Suppressor macrophage treated with lipopolysaccharide for 4 hours (primary cell): ENCODE measurements at places on chromosomes 6 and 20.

DNA sequence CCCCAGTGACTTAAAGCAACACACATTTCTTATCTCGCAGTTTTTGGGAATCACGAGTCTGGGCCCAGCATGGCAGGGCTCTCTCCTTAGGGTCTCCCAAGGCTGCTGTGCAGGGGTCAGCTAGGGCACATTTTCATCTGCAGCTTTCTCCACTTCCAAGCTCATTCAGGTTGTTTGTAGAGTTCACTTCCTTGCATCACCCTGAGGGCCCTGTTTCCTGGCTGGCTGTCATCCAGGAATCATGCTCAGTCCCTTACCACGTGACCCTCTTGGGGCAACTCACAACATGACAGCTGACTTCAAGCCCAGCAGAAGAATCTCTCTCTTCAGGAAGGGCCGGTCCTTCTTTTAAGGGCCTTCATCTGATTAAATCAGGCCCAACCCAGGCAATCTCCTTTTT lies 21.3 kb downstream of the SNAP25 start:
- DNase-seq: no peak

DNA sequence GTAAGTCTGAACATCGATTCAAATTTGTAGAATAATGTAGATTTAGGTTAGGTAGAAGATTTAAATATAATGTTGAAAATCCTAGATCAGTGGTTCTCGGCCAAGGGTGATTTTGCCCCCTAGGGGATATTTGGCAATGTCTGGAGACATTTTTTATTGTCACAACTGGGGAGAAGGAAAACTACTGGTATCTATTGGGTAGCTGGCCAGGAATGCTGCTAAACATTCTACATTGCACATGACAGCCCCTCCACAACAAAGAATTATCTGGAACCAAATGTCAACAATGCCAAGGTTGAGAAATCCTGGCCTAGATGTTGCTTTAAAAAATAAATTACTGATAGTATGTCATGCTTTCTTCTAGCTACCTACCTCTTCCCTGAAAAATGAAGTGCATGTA lies 76.1 kb downstream of the HIVEP2 start:
- no peak for DNase-seq

GRCh38 chr6:42808492-42809483 lies 26.9 kb downstream of the BICRAL start:
- no peak for DNase-seq

DNA sequence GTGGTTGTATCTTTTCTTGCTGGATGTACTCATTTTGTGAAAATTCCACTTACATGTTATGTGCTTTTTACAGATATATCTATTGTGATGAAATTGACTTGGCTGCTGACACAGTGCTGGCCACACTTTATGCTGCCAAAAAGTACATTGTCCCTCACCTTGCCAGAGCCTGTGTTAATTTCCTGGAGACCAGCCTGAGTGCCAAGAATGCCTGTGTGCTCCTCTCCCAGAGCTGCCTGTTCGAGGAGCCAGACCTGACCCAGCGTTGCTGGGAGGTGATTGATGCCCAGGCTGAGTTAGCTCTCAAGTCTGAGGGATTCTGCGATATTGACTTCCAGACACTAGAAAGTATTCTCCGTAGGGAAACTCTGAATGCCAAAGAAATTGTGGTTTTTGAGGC lies 4.9 kb downstream of the BTBD3 start:
- DNase-seq: no peak

GRCh38 chr6:73586416-73586974 lies 65.7 kb upstream of the EEF1A1 start:
- DNase-seq: peak; percentile 45

DNA sequence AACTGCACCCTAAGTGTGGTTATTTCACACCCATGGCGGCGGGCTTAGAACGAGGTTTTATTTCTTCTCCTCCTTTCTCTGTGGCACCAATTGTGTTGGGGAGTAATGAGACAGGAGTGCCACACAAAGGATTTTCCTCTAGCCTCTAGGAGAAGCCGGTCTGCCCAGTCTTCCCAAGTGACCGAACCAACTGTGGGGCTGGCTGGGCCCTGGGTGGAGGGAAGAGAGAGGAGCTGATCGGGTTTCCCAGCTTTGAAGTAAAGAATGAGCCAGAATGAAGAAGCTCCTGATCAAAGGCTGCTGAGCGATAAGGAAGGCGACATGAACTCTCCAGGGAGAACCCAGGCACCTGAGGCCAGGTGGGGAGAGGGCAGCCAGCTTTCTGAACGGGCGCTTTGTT lies 616.0 kb upstream of the BTBD3 start:
- DNase-seq: no peak

GRCh38 chr6:168016721-168017525 lies 19.5 kb downstream of the KIF25 start:
- DNase-seq: no peak

GRCh38 chr20:36826554-36827244 lies 49.2 kb upstream of the TLDC2 start:
- no peak for DNase-seq

- peak; percentile 39 for DNase-seq
Measured at GRCh38 chr20:48783533-48784272, 44.1 kb downstream of the PREX1 start.

- DNase-seq: no peak
Measured at GRCh38 chr6:169247991-169248390, 5.7 kb downstream of the THBS2 start.

DNA sequence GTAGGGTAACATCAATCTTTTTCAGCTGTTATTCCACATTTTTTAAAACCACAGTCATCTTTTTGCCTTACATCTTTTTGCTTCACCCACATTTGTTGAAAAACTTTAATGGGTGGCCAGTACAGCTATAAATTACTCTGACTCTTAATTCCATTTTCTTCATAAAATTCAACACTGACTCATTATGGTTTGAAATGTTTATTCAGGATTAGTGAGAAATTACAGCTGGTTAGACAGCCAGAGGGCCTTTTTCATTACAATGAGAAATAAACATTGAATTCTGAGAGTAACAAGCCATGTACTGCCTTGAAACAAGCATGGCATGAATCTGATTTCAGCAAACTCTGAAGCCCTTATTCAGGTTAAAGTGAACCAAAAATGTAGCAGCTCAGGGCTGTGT lies 19.5 kb downstream of the NDUFAF4 start:
- no peak for DNase-seq

DNA sequence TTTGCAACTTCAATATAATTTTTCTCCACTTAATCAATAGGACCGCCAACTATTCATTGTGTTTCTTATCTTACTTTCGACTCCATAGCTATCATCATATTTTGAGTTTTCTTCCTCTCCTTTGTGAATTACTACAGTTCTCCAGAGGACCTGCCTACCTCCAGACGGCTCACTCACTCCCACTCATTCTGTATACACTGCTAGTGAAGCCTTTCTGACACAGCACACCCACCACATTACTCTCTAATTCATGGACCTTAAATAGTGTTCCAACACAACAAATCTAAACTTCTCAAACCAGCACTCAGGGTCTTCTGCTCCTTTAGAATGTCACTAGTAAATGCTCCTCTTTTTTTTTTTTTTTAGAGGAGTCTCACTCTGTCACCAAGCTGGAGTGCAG lies 23.8 kb downstream of the FKBP5 start:
- DNase-seq: peak; percentile 13

DNA sequence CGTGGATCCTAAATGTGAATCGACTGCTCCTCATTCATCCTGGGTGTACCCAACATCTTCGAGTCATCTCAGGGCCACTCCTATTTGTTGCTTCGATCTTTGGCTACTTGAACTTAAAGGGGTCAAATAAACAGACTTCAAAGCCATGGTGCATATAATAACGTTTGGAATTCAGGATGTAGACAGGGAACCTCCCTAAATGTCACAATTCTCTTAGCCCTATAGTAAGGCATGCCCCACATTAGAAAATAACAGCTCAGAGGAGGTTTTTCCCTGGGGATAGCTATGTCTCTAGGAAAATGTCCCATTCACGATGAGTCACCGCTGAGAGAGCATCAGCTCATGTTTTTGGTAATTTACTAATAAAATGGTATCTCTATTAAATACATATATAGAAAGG lies 54.8 kb upstream of the BMP6 start:
- DNase-seq: no peak

DNA sequence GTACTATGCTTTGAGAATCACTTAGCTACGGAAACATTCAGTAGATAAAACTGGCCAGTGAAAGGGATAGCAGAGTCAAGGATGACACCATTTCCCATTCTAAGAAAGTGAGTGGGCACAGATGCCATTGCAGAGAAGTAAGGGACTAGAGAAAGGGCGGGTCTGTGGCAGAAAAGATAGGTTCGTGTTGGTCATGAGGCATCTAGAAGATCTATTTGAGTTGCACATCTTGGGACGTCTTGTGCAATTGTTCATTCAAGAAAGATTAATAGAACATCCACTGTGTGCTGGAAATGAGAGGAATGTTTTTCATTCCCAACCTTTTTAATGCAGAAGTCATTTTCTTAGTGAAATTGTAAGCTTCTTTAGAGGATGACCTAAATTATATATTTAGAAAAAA lies 161.7 kb downstream of the PLCB1 start:
- DNase-seq: peak; percentile 22

- DNase-seq: no peak
Measured at GRCh38 chr6:153595903-153596302, 443.1 kb upstream of the OPRM1 start.

DNA sequence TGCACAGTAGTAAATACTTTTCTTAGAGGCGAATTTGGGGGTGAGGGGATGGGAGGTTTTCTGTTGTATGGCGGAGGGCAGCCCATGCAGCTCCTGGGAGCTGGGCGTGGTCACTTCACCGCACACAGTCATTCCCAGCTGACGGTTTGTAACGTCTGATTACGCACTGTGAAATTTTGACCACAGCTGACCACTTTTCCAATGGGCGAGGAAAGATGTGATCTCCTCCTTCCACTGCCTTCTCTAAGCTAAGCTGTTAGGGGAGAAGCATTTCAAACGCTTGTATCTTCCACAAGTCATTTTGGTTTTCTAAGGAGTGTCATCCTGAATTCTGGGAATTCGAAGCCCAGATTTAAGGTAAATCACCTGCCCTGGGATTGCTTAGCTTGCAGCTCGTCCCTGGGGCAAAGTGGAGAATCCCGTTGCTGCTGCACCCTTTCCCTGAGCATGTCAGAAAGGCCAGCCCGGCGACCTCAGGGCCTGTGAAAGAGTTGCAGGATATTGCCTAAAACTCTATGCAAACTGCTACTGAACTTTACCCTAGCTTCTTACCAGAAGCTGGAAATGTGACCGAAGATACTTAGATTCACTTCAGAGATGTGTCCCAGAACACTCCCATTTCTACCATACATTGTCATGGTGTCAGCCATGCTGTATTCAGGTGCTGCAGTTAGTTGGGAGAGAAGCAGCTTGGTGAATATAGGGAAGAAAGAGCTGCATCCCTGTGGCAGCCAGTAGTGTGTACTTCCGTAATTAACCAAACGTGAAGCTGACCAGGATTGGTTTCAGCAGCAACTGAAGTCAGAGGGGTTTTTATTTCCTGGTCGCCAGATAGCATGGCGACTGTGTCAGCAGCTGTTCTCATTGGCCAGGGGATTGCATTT lies 58.9 kb downstream of the RREB1 start:
- DNase-seq: peak; percentile 90

GRCh38 chr20:61975407-61976129 lies 90.1 kb downstream of the TAF4 start:
- DNase-seq: no peak

DNA sequence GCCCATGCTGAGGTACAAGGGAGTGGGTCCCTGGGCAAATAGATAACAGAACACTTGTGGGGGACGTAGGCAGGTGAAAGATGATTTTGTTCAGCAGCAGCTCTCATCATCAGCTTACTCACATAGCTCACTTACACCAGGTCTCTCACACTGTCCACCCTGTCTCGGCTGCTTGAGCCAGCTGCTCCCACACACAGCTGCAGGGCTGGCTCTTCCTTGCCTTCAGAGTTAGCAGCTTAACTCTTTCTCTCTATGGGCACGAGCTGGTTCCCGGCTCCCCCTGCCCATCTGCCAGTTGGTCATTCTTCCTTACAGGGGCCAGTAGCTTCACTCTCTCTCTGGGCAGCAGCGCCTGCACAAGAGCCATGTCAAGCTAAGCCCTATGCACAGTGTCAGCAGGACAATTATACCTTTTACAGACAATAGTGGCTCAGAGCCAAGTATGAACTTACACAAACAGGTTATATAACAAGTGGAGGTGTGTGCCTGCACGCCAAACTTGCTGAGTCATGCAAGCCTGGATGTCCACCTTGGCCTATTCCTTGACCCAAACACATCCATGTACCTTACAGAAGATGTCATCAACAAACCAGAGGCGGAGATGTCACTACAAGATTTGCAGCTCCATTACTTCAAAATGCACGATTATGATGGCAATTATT lies 18.7 kb downstream of the ZNF391 start:
- DNase-seq: no peak

GRCh38 chr6:117976030-117976651 lies 69.1 kb downstream of the SLC35F1 start:
- peak; percentile 60 for DNase-seq

GRCh38 chr20:9068233-9068801 lies 570 bp upstream of the PLCB4 start:
- no peak for DNase-seq

DNA sequence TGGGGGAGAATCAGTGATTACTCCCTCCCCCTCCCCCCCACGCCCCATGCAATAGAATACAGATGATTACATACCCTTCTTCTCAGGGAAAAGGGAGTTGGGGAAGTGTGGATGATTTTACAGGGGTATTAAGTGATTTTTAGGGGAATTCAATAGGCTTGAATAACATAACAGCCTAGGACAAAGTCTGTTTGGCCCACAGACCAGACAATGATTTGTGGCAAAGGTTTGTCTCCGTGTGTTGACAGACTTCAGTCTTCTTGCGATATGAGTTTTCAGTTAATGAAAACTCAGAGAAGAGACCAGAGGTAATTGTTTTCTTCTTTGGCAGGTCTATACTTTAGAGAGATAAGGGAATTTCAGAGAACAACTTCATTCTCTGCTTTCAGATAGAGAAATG lies 95.3 kb downstream of the OR2B2 start:
- no peak for DNase-seq

- no peak for DNase-seq
Measured at GRCh38 chr20:25466846-25467245, 59.4 kb downstream of the GINS1 start.

GRCh38 chr6:74289884-74290283 lies 593.9 kb downstream of the CD109 start:
- no peak for DNase-seq

DNA sequence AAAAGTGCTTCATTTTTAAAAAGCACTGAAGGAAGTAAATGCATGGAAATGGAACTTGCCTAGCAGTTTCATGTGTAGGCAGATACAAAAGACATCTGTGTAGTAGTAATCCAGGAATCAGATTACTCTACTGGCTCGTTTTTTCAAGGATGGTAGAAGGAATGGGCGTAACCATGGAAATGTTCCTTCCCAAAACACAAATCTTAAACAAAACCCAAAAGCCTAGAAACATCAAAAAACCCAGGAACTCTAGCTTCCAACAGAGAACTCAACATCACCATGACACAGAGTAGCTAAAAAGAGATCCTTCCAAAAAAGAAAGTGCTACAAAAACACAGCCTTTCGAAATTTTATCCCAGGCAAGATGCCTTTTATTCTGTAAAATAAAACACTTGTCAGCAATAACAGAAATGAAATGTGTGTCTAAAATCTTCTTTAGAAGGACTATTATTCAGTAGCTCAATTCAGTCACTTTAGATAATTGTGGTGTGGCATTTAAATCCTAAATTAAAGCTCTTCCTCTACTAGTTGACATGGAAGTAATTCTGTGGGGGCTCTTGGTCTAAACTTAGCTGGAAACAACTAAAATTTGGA lies 81.7 kb downstream of the FAM217A start:
- no peak for DNase-seq

GRCh38 chr20:23938118-23938438 lies 50.5 kb downstream of the GGTLC1 start:
- no peak for DNase-seq

GRCh38 chr6:56073315-56073714 lies 174.1 kb downstream of the COL21A1 start:
- DNase-seq: no peak

GRCh38 chr6:139381216-139381865 lies 6.9 kb upstream of the CITED2 start:
- no peak for DNase-seq
